ENCODE measurements at places on chromosomes 1 and 21.
A peak's percentile ranks its signal among the peaks of the same experiment; 100 is the strongest.

DNA sequence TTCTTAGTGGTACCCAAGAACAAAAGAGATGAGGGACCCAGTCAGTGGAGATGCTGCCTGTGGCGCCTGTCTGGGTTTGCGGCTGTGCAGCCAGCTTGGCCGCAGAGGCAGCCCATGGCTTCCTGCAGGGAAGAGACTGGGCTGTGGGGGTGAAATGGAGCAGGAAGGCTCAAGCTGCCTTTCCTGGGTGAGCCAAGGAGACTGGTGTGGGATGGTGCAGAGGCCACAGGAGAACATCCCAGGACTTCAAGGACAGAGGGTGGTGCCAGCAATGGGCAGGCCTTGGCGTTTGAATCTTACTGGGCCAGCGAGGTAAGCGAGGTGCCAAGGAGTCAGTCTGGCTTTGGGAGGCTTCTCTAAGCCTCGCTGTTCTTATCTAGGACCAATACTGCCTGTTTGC, 26.4 kb downstream of the KCNA10 start:
- DNase-seq = no peak

GRCh38 chr1:65791801-65792668, 660 bp upstream of the PDE4B start:
- no peak for DNase-seq

DNA sequence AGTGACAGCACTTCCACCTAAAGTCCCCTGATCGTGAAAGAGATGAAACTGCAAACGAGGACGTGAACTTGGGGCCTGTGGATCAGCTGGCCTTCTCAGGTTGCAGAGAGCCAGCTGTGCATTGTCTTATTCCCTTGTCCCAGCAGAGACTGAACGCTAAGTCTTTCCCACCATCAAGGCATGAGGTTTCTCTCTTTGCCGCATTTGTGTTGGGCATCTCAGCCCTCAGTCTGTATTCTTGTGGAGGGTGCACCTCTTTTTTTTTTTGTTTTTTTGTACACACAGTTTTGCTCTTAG, 71.4 kb downstream of the KIF26B start:
- DNase-seq = no peak

GRCh38 chr1:110084227-110085078, 14.0 kb upstream of the ALX3 start:
- DNase-seq = peak; percentile 4

DNA sequence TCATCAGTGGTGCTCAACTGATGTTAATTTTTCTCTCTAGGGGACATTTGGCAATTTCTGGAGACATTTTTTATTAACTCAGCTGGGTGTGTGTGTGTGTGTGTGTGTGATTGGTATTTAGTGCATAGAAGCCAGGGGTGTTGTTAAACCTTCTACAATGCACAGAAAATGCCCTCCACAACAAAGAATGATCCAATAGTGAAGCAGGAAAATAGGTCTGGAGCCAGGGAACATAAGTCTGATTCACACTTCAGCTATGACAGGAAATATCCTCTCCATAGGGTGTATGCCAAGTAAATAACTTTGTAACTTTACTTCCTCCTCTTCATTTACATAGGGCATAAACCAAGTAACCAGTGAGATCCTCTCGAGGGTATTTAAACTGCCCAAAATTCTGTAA, 25.1 kb upstream of the TMEM61 start:
- no peak for DNase-seq

DNA sequence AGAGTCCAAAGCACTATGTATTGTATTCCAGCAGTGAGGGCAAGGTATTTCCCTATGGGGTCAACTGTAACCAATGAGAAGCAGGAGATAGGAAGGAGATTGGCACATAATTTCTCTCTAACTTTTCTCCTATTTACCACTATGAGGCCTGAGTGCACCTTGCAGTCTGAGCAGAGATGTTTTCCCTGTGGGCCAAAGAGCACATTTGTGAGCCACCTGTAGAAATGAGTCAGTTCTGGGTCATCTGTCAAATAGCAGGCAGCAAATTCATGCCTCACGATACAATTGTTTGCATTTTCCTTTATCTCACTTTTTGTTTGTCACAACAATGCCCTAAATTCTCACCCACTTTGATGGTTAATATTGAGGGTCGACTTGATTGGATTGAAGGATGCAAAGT, 547.2 kb upstream of the NCAM2 start:
- no peak for DNase-seq

Data from astrocyte of the cerebellum (primary cell).